Effector memory CD8-positive, alpha-beta T cell (primary cell): ENCODE measurements at places on chromosomes 7 and 10.

DNA sequence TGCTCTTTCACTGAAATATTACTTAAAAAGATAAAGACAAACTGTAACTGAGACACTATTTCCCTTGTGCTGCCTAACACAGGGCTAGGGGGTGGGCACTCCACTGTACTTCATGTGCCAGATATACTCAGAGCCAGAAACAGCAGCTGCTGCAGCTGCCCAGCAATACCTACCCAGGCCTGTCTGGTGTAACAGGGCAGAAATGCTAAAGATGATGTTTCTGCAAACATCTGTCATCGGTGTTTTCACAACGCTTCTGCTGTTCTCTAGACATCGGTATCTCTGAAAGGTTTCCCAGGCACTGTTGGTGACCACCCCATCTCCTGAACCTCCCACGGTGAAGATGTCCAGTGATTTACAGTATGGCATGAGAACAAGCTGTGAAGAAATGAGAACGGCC, 42.7 kb downstream of the LAMB1 start:
- H3K27me3 ChIP-seq: peaks cover 47% of the 10 kb centered on the region
- no peak for DNase-seq
- H3K4me3 ChIP-seq: no peak overlapping the region

- no peak overlapping the region for H3K4me3 ChIP-seq
- no peak for DNase-seq
- no peak overlapping the region for H3K27ac ChIP-seq
- H3K36me3 ChIP-seq: no peaks in the 10 kb centered on the region
Observed at GRCh38 chr10:10661176-10661575, 356.5 kb upstream of the CELF2 start.

- H3K27me3 ChIP-seq: no peaks in the 10 kb centered on the region
- no peak overlapping the region for H3K4me3 ChIP-seq
- DNase-seq: no peak
- H3K36me3 ChIP-seq: no peaks in the 10 kb centered on the region
- H3K4me1 ChIP-seq: peaks cover 4% of the 10 kb centered on the region
Observed at GRCh38 chr10:49279015-49279880, 19.7 kb upstream of the C10orf71 start.

- H3K4me1 ChIP-seq: peaks cover 26% of the 10 kb centered on the region
- H3K27ac ChIP-seq: no peak overlapping the region
- no peak overlapping the region for H3K4me3 ChIP-seq
- no peak for DNase-seq
Observed at GRCh38 chr7:2002561-2003450, 229.9 kb downstream of the MAD1L1 start.

DNA sequence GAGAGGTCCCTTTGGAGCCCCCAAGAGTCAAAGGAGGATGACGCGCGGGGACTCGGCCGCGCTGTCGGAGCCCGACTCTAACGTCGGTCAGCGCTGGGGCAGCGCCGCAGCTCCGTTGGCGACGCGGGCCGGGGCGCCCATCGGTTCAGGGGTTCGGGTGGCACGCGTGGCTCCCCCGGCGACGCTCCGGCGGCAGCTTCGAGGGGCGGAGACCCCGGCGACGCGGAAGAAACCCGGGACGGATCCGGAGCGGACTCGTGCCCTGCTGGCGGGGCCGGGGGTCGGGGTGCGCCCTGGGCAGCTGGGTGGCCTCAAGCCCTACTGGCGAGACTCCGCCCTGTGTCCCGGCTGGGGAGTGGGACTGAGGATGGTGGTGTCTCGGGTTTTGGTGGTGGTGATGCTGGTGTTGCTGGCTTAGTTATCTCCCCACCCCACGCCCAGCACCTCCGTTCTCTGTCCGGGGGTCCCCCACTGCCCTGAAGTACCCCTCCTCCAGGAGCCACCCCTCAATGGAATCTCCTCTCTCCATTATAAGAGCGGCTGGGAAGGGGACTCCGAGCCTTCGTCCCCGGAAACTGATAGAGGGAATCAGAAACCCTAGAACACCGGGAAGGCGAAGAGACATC, at the start of gene NAT16:
Gene NAT16 (minus strand): TSS at position 164 of the 626 bp plus-strand sequence. CDS start 5,486 bp downstream, outside the sequence.
- peaks cover 3% of the 10 kb centered on the region for H3K36me3 ChIP-seq
- H3K4me1 ChIP-seq: peaks cover 5% of the 10 kb centered on the region
- no peak within 1 kb of the TSS for H3K27ac ChIP-seq
- no peak for DNase-seq
- peak within 1 kb of the TSS; percentile 44 for H3K4me3 ChIP-seq
- peaks cover 69% of the 10 kb centered on the region for H3K27me3 ChIP-seq

- no peak for DNase-seq
- H3K27ac ChIP-seq: no peak overlapping the region
Observed at GRCh38 chr7:24595671-24596418, 22.6 kb downstream of the PALS2 start.

GRCh38 chr10:18658271-18659124, 733 bp upstream of the ARL5B start:
- peaks cover 33% of the 10 kb centered on the region for H3K4me1 ChIP-seq
- peak overlapping the region; percentile 92 for H3K4me3 ChIP-seq
- H3K36me3 ChIP-seq: peaks cover 27% of the 10 kb centered on the region
- no peaks in the 10 kb centered on the region for H3K27me3 ChIP-seq
- peak overlapping the region; percentile 98 for H3K27ac ChIP-seq
- no peak for DNase-seq

DNA sequence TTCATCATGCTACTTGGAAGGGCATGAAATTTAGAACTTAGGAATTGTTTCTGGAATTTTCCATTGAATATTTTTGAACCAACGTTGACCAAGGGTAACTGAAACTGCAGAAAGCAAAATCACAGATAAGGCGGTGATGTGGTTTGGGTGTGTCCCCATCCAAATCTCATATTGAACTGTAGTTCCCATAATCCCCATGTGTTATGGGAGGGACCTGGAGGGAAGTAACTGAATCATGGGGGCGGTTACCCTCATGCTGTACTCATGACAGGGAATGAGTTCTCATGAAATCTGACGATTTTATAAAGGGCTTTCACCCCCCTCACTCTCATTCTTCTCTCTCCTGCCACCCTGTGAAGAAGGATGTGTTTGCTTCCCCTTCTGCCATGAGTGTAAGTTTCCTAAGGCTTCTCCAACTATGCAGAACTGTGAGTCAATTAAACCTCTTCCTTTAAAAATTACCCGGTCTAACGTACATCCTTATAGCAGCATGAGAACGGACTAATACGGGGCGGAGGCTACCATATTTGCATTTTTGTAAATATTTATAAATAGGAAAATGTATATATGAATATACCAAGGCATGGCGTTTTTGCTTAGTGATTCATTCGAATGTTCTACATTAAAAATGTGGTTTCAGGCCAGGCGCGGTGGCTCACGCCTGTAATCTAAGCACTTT, 12.4 kb downstream of the NMT2 start:
- H3K4me3 ChIP-seq: no peak overlapping the region
- H3K27me3 ChIP-seq: no peaks in the 10 kb centered on the region
- H3K27ac ChIP-seq: no peak overlapping the region
- H3K4me1 ChIP-seq: peaks cover 32% of the 10 kb centered on the region
